Stimulated activated CD4-positive, alpha-beta T cell treated with anti-CD3 and anti-CD28 coated beads, Interleukin-1b, Interleukin-23, amount 100 ng/mL, for 1 hour (primary cell): ENCODE measurements at places on chromosomes 16 and 17.
A peak's percentile ranks its signal among the peaks of the same experiment; 100 is the strongest.

GRCh38 chr17:74340470-74341023 lies 14.5 kb downstream of the KIF19 start:
- no peak for DNase-seq

DNA sequence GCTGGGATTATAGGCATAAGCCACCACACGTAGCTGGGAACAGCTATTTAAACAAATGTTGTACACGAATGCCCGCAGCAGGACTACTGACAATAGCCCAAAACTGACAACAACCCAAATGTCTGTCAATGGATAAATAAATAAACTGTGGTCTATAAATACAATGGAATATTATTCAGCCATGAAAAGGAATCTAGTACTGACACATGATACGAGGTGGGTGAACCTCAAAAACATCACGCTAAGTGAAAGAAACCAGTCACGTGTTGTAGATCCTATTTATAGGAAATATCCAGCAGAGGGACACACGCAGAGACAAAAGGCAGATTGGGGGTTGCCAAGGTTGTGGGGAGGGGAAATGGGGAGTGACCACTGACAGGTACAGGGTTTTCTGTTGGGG lies 390.0 kb upstream of the TNRC6C start:
- DNase-seq = no peak

- no peak for DNase-seq
Measured at GRCh38 chr17:44307387-44308186, 814 bp upstream of the RUNDC3A start.

GRCh38 chr17:77763575-77763974 lies 194.9 kb upstream of the TNRC6C start:
- no peak for DNase-seq

- DNase-seq = no peak
Measured at GRCh38 chr16:57264950-57265371, 19.5 kb downstream of the PLLP start.

- DNase-seq = peak; percentile 72
Measured at GRCh38 chr17:74972107-74972972, at the start of gene HID1. TSS of gene HID1 (minus strand) at chr17:74972759. CDS start at chr17:74972656, 103 bp downstream.

- DNase-seq = no peak
Measured at GRCh38 chr16:50451951-50452508, 83.2 kb upstream of the BRD7 start.

DNA sequence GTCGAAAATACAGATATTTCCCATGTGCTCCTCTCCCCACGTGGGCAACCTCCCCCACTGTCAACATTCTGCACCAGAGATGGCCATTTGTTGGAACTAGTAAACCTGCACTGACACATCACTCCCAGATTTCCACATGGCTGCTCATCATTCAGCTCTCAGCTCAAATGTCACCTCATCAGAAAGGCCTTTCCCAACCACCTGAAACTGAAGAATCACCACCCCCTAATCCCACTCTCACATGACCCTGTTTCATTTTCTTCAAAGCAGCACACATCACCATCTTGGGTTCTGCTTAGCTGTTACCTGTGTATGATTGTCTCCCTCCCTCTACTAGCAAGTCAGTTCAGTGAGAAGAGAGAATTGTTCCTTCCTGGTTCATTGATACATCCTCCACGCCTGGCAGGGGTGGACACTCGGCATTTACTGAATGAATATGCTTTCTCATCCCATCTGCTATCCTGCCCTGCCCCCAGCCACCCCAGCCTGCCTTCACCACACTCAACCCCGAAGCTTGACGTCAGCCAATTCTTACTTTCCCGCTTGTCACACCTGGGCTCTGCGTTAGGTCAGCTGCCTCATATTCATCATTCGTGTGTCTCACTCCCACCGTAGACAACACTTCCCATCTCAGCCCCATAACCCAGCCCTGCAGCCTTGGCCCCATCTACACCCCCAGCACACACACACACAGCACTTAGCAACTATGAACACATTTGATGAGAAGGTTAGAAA lies 1.5 kb downstream of the C17orf114 start:
- no peak for DNase-seq

- no peak for DNase-seq
Measured at GRCh38 chr17:79939755-79940458, 95.8 kb downstream of the TBC1D16 start.

- no peak for DNase-seq
Measured at GRCh38 chr17:44591206-44591605, 33.9 kb downstream of the FZD2 start.

DNA sequence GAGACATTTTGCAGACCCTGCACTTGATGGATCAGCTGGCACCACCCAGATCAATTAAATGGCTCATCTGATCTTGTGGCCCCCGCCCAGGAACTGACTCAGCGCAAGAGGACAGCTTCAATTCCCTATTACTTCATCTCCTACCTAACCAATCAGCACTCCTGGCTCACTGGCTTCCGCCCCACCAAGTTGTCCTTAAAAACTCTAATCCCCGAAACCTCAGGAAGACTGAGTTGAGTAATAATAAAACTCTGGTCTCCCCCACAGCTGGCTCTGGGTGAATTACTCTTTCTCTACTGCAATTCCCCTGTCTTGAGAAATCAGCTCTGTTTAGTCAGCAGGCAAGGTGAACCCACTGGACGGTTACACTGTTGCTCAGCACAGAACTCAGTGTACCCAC lies 23.6 kb downstream of the SPPL2C start:
- no peak for DNase-seq

DNA sequence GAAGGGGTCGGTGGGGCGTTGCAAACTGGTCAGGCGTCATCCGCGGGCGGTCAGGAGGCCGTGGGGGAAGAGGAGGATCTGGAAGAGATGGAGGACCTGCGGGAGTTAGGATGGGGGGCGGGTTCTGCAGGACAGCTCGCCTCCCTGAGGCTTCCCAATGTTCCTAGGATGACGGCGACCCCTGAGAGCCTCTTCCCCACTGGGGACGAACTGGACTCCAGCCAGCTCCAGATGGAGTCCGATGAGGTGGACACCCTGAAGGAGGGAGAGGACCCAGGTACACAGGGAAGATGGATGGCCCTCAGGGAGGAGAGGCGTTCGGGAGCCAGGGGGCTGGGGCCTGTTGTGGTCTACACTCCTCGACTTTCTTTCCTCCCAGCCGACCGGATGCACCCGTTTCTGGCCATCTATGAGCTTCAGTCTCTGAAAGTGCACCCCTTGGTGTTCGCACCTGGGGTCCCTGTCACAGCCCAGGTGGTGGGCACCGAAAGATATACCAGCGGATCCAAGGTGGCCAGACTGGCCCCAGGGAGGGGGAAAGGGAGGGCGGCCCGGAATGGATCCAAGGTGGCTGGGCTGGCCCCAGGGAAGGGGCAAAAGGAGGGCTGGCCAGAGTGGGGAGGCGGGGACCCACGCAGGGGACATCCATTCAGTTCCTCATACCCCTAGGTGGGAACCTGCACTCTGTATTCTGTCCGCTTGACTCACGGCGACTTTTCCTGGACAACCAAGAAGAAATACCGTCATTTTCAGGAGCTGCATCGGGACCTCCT lies 839 bp downstream of the PLD2 start:
- DNase-seq = no peak

DNA sequence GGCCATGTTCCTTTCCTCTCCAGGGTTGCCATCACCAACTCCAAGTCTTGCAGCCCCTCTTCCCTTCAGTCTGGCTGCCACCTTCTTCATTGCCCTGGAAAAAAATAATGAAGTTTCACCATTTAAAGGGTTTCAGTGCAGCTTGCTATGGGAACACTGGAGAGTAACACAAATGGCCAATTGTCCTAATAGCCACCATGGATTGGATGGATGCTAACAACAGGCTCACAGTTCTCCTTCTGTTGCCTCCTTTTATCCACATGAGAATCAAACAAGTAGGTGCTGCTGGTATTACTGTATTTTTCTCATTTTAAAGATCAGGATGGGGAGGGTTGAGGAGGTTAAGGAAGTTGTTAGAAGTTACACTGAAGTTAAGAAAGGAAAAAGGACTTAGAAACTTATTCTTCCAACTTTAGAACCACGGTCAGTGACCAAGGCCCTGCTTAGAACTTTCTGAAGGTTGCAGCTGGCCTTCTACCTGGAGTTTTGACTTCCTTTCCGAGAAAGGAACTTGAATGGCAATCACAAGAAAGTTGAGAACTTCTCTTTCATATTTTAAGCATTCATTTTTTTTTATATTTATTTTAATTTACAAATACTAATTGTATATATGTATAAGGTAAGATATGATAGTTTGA lies 198.0 kb upstream of the MAF start:
- no peak for DNase-seq

GRCh38 chr17:57356153-57356718 lies 99.9 kb downstream of the MSI2 start:
- DNase-seq = no peak

DNA sequence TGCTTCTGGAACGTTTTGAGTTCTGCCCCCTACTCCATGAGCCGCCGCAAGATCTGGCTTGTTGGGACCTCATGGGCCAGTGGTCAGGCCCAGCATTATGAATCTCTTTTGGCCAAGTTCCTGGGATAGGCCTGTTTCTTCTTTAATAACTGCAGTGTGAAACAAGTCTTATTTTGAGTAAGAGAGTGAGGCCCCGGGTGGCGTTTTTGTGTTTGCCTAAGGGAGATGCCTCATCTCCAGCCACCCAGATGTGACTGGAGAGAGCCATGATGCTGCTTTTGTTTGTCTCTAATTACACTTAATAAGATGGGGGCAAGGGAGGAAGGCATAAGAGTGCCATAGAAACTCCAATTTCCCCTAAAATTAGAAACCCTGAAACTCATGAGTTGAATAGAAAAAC lies 39.8 kb downstream of the KSR1 start:
- no peak for DNase-seq

DNA sequence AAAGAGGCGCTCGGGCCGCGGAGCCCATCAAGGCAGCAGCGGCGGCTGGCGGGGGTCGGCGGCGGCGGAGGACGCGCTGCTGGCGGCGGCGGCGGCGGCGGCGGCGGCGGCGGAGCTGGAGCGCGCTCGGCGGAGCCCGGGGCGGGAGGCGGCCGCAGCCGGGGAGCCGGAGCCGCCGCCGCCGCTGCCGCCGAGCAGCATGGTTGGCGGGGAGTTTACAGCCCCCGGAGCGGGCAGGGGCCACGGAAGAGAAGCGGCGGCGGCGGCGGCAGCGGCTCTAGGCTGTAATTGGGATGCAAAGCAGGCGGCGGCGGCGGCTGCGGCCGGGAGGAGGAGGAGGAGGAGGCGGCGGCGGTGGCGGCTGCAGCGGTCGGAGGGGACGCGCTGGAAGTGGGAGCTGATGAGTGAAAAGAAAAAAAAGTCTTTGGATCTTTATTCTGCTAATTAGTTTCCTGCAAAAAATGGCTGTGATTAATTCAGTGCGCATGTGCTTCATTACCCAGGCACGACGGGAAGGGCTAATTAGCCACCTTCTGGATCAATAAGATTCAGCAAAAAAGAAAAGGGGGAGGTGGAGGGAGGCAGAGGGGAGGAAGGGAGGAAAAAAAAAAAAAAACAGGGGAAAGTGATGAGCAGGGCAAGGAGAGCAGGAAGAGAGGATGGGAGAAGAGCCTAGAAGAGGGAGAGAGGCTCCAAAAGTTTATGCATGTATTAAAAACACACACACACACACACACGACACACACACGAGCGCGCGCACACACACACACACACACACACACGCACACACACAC lies 10.9 kb upstream of the ZFHX3 start:
- peak; percentile 1 for DNase-seq
